ENCODE measurements at places on chromosomes 3 and 15. TPM values are rescaled to one million over a fixed set of nuclear protein-coding genes. Genes with fewer than 3 reads are reported as not detected.
A peak's percentile ranks its signal among the peaks of the same experiment; 100 is the strongest.

The EEF1AKMT4 gene
- 5.2 TPM for total RNA-seq

The DAZL gene
- not detected for total RNA-seq

- H3K27ac ChIP-seq = no peak overlapping the region
- H3K36me3 ChIP-seq = no peaks in the 10 kb centered on the region
- DNase-seq = peak; percentile 90
- no peaks in the 10 kb centered on the region for H3K27me3 ChIP-seq
- no peak overlapping the region for H3K4me3 ChIP-seq
Observed at GRCh38 chr3:45056608-45057301, 30.7 kb downstream of the CLEC3B start.

GRCh38 chr3:178246004-178246403, 290.2 kb upstream of the KCNMB2 start:
- H3K4me3 ChIP-seq = no peak overlapping the region
- no peaks in the 10 kb centered on the region for H3K27me3 ChIP-seq
- DNase-seq = no peak
- no peak overlapping the region for H3K27ac ChIP-seq
- no peaks in the 10 kb centered on the region for H3K36me3 ChIP-seq
- no peaks in the 10 kb centered on the region for H3K4me1 ChIP-seq

GRCh38 chr3:67401921-67402320, 252.5 kb downstream of the SUCLG2 start:
- peaks cover 14% of the 10 kb centered on the region for H3K36me3 ChIP-seq
- H3K4me1 ChIP-seq = no peaks in the 10 kb centered on the region
- DNase-seq = no peak
- no peak overlapping the region for H3K27ac ChIP-seq

The PRR20G gene
- total RNA-seq = not detected

The NPHP3 gene
- 23.0 TPM for total RNA-seq

Data from endodermal cell (in vitro differentiated cells).